ENCODE measurements at places on chromosomes 4 and X.

- no peak for DNase-seq
Observed at GRCh38 chr4:106775636-106776035, 260.5 kb downstream of the DKK2 start.

GRCh38 chr4:83890231-83890630 is 354.3 kb downstream of the GPAT3 start:
- no peak for DNase-seq

- DNase-seq, result no peak
Observed at GRCh38 chrX:3529466-3530010, 183.1 kb upstream of the MXRA5 start.

GRCh38 chrX:150879855-150880807 is 18.3 kb downstream of the CD99L2 start:
- DNase-seq, result no peak

GRCh38 chr4:3029464-3029863 is 44.9 kb downstream of the HTT-AS start:
- DNase-seq, result no peak

DNA sequence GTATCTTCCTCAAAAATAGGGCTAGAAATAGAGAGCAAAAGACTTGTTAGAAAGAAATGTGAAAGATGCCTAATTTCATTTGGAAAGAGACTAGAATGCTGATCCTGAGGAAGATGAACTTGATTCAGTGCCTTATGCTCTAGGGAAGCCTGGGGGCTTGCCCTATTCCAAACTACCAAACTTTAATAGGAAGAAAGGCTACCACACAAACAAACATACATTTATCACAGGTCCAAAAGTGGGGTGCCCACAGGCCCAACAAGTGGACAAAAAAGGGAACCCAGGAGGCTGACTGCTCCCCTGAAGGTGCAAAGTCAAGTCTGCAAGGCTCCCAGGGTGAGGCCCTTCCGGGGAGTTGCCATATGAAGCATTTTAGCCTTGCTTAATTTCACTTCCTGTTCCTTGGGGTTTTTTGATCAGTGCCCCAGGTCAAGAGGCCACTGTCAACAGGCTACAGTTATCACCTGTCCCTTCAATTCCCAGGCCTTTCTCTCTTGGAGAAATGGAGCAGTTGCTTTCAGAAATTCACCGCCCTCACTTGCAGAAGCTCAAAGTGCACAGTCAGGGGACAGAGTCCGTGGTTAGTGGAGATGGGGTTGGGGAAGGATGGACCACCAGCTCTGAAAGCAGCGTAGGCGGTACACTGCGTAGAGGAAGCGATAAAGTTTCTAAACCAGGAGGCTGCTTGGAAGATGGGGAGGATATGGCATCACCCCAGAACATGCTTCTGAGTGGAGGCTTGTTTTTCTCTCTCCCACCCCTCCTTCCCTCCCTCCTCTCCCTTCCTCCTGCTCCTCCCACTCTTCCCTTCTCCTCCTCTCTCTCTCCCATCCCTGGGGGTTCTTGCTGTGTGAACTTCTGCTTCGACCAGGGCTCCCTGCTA is 36.4 kb downstream of the TMEM154 start:
- no peak for DNase-seq

DNA sequence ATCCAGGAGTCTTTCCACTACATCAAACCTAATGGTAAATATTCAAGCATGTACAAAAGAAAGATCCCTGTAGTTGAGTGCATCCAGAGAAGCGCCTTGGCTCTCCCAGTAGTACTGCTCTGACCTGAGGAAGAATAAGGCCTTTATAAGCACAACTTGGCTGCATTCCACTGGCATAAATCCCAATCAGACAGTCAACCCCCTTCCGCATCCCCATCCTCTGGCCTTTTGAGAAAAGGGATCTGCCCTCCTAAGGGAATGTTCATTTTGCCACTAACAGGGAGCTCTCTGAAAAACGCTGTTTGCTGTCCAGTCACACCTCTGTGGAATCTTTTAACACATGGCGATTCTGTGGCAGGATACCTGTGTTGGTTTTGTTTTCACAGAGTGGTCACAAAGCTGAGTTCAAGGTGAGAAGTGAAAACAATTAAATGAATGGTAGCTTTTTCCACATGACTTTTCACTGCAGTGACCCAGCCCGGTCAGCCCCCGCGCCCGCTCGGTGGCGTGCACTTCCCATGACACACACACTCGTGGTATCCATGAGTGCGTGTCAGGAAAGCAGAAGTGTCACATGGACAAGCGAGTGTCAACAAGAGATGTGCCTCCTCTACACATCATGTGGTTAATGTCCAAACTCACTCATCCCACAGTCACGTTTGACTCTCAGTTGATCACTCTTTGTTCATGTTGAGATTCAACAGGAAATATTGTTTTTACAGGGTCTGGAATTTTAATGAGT is 112.2 kb upstream of the ENPP6 start:
- no peak for DNase-seq
